ENCODE measurements at places on chromosomes 1 and 21.

- no peak for DNase-seq
These were observed 2.1 kb downstream of the KAZN start for GRCh38 chr1:14600405-14601112.

GRCh38 chr1:105652109-105652508 is 1404.4 kb upstream of the PRMT6 start:
- no peak for DNase-seq

DNA sequence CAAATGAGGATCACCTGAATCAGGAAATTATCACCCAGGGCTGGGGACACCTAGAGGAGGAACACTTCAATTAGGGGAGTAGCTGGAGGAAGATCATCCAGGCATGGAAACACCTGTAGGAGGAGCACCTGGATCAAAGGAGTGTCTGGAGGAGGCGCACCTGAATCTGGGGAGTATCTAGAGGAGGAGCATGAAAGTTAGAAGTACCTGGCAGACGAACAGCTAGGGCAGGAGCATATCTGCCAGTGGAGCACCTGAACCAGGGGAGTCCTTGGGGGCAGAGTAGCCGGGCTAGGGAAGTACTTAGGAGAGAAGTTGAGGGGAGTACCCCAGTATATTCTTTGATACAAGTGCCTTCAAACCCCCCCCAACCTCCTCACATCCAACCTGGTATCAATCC is 1.3 kb downstream of the C1orf210 start:
- DNase-seq, result no peak

DNA sequence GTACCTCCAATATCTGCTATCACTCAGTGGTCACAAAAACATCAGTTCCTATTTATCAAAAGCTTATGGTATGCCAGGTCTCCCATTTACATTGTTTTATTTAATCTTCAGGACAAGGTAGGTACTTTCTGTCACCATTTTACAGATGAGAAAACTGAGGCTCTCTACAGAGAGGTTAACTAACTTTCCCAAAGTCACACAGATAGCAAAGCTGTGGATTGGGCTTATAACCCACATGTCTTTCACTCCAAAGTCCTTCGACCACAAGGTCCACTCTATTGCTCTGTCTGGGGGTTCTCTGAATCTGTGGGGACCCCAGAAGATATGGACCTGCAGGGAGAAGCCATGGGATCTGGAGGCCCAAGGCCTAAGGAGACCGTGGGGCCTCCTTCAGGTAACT is 26.6 kb upstream of the EPS8L3 start:
- no peak for DNase-seq

DNA sequence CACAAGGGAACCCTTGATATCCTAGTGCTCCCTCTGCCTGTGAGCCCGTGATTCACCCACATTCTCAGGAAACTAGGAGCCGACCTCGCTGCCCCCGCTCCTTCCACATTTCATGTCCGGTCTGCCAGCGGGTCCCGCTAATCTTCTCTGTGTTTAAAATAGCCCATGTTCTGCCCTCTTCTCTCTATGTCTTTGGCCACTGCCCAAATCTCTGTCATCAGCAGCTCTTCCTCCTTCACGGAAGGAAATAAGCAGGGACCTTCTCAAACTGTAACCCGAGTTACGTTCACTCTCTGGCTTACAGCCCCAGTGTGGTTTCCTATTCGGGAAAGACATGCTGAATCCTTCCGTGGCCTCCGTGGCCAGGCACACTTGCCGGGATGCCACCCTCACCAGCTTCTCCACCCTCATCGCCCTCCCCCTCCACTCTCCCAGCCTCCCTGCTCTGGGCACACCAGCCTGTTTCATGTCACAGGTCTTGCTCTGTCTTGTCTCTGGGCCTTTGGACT is 21.1 kb upstream of the UBXN10 start:
- DNase-seq, result no peak

DNA sequence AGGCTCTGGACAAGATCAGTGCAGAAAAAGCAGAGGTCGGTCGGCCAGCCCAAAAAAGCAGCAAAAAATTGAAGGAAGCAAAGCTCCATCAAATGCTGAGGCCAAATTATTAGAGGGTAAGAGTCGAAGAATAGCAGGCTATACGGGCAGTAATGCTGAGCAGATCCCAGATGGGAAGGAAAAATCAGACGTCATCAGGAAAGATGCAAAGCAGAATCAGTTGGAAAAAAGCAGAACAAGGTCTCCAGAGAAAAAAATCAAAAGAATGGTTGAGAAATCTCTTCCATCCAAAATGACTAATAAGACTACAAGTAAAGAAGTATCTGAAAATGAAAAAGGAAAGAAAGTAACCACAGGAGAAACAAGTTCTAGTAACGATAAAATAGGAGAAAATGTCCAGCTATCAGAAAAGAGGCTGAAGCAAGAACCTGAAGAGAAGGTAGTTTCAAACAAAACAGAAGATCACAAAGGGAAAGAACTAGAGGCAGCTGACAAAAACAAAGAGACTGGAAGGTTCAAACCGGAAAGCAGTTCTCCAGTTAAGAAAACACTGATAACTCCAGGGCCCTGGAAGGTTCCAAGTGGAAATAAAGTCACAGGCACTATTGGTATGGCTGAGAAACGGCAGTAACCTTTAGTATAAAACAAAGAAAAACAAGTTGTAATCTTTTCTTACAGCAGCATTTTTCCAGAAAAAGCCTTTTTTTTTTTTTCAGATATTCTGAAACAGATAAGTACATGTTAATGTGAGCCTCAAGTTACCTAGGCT is 75.7 kb downstream of the PHTF1 start:
- no peak for DNase-seq

DNA sequence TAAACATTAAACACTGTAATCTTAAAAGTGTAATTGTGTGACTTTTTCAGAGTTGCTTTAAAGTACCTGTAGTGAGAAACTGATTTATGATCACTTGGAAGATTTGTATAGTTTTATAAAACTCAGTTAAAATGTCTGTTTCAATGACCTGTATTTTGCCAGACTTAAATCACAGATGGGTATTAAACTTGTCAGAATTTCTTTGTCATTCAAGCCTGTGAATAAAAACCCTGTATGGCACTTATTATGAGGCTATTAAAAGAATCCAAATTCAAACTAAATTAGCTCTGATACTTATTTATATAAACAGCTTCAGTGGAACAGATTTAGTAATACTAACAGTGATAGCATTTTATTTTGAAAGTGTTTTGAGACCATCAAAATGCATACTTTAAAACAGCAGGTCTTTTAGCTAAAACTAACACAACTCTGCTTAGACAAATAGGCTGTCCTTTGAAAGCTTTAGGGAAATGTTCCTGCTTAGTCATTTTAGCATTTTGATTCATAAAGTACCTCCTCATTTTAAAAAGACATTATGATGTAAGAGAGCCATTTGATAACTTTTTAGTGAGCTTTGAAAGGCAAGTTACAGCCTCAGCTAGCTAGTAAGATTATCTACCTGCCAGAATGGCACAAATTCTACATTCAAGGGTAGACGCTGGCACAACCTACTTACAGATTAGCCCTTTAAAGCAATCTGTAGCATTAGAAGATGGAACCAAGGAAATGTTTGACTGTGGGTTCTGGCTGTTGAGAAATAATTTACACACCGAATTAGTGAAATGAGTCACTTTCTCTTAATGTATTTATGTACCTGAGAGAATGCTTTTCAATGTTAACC is 9.4 kb downstream of the SOD1 start:
- no peak for DNase-seq

- no peak for DNase-seq
These were observed 89.5 kb downstream of the NEK7 start for GRCh38 chr1:198246337-198246736.

- DNase-seq, result no peak
These were observed 8.0 kb upstream of the YBX1 start for GRCh38 chr1:42674214-42674613.

GRCh38 chr1:197041486-197042353 is 25.3 kb downstream of the F13B start:
- no peak for DNase-seq

GRCh38 chr1:242081446-242081845 is 82.5 kb upstream of the MAP1LC3C start:
- DNase-seq, result no peak

GRCh38 chr1:244207042-244207934 is 156.2 kb downstream of the ZBTB18 start:
- no peak for DNase-seq

DNA sequence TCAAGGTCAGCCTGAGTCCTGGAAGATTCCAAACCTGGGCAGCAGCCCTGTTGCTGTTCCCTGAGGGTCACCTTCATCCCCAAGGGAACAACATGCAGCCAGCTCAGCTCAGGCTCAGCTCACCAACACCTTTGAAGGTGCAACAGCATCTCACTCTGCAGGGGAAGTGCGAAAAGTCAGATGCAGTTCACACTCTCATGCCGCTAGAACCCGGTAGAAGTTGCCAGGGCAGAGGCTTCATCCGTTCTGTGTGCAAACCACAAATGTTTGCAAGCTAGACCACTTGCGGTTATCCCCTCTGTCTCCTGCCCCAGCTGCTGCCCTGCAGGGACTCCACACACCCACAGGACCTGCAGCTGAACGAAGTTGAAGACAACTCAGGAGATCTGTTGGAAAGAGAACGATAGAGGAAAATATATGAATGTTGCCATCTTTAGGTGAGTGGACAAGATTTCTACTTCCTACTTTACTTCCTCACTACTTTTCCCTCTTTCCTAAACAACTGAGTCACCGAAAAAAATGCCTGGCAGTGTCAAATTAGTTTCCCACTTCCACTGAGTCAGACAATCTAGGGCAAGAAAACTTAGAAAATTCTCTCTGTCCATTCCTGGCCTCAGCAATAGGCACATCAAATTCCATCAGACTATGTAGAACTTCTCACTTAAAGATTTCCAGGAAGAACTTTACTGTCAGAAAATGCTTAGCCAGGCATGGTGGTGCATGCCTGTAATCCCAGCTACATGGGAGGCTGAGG is 1.8 kb upstream of the FCRL6 start:
- no peak for DNase-seq

GRCh38 chr21:44854391-44854663 is 19.2 kb downstream of the PTTG1IP start:
- DNase-seq, result no peak

DNA sequence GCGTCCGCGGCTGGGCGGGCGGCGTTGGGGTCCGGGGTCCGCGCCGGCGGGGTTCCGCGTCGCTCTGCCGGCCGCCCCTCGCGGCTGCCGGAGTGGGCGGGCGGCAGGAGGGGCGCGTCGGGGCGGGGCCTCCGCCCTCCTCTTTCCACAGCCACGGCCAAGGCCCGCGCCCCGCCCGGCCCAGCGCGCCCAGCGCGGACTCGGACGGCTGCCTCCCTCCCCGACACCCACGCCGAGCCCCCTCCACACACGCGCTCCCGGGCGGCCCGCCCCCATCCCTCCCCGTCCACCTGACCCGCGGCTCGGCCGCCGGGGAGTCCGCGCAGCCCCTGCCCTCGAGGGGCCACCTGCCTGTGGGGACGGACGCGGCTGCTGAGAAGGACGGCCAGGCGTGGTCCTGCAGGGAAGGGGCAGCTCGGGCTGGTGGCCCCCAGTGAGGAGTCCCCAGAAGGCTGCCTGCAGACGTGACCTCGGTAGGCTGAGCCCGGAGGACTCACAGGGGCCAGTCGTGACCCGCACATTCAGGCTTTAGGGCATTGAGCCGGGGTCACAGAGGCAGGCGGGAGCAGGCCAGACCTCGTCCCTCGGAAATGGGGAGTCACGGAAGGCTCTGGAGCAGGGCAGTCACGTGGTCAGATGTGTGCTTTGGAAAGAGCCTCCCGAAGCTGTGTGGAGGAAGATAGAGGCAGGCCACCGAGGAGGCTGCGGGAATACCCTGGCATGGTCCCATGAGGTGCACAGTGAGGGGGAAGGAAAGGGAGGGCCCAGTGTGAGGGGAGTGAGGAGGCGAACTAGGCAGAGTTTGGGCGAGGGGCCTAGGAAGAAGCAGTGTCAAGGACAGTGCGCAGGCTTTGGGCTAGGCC is at the start of gene COL8A2:
Gene COL8A2 (minus strand): TSS at position 94 of the 863 bp plus-strand sequence. CDS start 24,980 bp downstream, outside the sequence.
- DNase-seq, result no peak

DNA sequence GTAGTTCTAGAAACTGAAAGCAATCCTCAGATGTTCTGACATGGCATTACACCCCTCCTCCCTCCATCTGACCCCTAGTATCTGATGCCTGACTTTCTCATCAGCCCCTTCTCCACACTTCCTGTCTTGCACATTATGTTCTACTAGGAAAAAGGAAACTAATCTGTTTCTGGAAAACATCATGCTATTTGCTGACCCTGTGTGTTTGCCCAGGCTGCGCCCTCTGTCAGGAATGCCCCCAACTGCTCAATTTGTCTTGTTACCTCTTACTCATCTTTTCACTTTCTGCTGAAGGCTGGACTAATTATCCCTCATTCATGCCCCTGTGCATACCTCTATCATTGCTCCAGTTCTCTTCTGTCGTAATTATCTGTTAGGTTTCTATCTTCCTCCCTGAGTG is 37.5 kb upstream of the DAB1 start:
- no peak for DNase-seq

DNA sequence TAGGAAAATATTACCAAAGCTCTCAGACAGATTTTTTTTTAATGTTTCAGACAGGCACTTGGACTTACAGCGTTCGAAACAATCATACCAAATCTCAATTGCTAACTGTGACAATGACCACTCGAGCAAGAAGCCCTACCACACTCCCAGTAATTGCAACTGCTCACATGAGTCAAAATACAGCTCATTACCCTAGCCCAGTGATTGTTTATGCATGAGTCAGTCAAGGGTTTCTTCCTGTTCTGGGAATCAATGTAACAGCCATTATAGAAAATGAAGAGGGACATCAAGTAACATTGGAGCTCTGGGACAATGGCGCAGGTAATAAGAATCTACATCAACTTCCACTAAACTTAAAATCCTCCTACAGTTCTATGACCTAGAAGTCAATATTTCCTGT is 56.1 kb upstream of the SH3GLB1 start:
- DNase-seq, result no peak

GRCh38 chr21:17352996-17353655 is 159.7 kb upstream of the CXADR start:
- no peak for DNase-seq

DNA sequence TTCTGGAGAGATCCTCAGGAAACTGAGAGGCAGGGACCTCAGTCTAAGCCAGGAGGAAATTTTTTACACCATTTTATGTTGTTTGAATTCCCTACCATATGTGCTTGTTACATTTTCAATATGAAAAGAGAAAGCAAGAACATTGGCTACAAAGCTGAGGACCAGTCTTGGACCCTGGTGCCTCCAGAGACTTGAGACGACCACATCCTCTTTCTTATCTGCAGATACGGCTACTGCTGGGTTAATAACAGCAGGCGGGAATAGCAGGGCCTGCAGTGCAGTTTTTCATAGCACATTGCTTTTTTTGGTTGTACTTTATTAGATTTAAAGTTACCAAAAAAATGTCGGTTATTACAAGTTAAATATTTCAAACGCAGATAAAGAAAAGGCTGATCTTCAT is 3.9 kb downstream of the KDM4A start:
- no peak for DNase-seq

- DNase-seq, result peak; percentile 38
These were observed 556.8 kb downstream of the PTPRU start for GRCh38 chr1:29793101-29793546.

GRCh38 chr1:242224461-242224860 is 225.6 kb upstream of the MAP1LC3C start:
- DNase-seq, result no peak

Measured in stimulated activated CD8-positive, alpha-beta memory T cell treated with anti-CD3 and anti-CD28 coated beads, Interleukin-15, amount 100 ng/mL, for 24 hours (primary cell).